Stimulated activated effector memory CD8-positive, alpha-beta T cell treated with anti-CD3 and anti-CD28 coated beads, Interleukin-12 subunit alpha, Interleukin-12 subunit beta, amount 100 ng/mL, for 72 hours (primary cell): ENCODE measurements at places on chromosomes 6 and 20.

DNA sequence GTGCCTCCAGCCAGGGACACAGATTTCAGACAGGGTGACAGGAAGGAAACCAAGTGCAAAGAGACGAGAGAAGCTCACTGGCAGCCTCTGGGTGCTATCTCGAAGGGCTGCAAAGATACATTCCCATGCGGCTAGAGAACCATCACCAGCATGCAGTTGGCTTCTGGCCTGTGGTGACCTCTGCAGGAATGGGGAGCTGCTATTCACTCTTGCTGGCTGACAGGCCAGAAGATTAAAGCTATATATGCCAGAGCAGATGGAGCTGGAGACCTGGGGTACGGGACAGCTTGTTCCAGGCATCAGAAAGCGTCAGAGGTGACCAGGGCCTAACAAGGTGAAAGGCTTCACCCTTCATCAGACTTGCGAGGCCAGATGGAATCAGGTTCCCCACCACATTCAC, 20.0 kb downstream of the MAP1LC3A start:
- DNase-seq, result no peak

GRCh38 chr6:95133578-95133977, 443.8 kb upstream of the MANEA start:
- DNase-seq, result no peak

GRCh38 chr6:134826889-134827737, 122.8 kb downstream of the ALDH8A1 start:
- DNase-seq, result no peak

DNA sequence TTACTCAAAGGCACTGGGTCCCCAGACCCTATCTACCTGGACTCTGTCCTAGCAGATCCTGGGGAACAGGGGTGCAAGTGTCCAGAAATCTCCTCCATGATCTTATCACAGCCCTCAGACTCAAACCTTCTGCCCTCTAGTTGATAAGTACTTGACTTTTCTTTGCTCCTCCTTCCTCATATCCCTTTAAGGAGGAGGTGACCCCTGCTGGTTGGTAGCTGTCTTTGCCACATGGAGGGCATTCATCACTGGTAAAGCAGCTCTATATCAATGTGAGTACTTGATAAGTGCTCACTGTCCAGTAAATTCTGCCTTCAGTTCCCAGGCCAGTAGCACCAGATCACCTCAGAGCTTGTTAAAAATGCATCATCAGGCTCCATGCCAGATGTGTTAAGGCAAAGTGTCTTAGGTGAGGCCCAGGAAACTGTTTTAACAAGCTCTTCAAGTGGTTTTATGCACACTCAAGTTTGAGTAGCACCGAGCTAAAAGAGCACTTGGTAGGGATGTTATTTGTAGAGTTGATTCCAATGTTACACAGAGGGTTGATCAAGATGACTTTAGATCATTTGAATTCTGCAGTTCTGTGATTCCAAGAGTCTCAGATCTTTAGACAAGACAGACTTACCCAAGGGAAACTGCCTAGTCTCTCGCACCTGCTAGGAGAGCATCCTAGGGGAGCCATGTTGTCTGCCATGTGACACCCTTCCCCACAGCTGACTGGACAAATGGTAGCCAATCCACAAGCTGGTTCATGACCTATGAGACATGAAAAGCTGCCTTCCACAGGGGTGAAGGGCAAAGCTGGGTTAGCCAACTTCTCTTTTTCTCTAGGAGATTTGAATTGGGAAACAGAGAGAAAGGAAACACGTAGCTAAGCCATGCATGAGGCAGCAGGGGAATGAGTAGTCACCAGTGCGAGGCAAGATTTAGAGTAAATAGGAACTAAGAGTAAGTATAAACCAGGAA, 18.6 kb downstream of the TREML2 start:
- no peak for DNase-seq

DNA sequence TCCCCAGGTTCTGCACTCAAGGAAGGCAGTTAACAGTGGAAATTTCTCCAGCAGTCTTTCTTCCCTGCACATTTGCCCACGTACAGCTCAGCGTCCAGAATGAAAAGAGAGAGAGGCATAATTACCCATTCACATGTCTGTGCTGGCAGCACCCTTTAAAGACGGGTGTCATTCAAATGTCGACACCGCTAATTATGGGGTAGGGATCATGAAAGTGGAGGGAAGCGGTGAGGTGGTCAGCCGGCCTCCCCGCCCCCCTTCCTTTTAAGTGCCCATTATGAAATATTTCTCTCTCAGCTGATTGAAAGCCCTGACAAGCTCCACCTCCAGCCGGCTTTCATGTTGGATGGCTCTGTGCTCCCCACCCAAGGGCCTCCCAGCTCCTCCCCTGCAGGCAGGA, 246.1 kb downstream of the BMP7 start:
- no peak for DNase-seq
